Psoas muscle (tissue), 8 donors: ENCODE measurements at places on chromosomes 5 and 9. TPM values are rescaled to one million over a fixed set of nuclear protein-coding genes. Genes with fewer than 3 reads are reported as not detected.

TNFSF15 gene
- 0.04 TPM for polyA plus RNA-seq

IFNA2 gene
- not detected for polyA plus RNA-seq

CATSPER3 gene
- polyA plus RNA-seq, result 0.73 TPM

PCA3 gene
- 0.04 TPM for polyA plus RNA-seq

BARHL1 gene
- not detected for polyA plus RNA-seq

GABRA6 gene
- polyA plus RNA-seq, result not detected

SIMC1 gene
- polyA plus RNA-seq, result 7.6 TPM

LCN9 gene
- polyA plus RNA-seq, result not detected

EIF4E1B gene
- polyA plus RNA-seq, result 0.62 TPM

ACOT12 gene
- polyA plus RNA-seq, result not detected

PTGES gene
- polyA plus RNA-seq, result 0.68 TPM

PFN3 gene
- not detected for polyA plus RNA-seq

BAAT gene
- polyA plus RNA-seq, result 0.31 TPM

DMRT2 gene
- 1.5 TPM for polyA plus RNA-seq

MORN5 gene
- polyA plus RNA-seq, result not detected

SLIT3 gene
- 0.84 TPM for polyA plus RNA-seq

INSYN2B gene
- not detected for polyA plus RNA-seq

KLHL9 gene
- 5.2 TPM for polyA plus RNA-seq

CAAP1 gene
- polyA plus RNA-seq, result 5.9 TPM

TMC1 gene
- not detected for polyA plus RNA-seq

IL4 gene
- not detected for polyA plus RNA-seq

C5orf46 gene
- polyA plus RNA-seq, result not detected
